Stimulated activated CD4-positive, alpha-beta T cell treated with anti-CD3 and anti-CD28 coated beads, Interleukin-12 subunit alpha, Interleukin-12 subunit beta, amount 100 ng/mL, for 24 hours (primary cell): ENCODE measurements at places on chromosomes 6 and 20.

DNA sequence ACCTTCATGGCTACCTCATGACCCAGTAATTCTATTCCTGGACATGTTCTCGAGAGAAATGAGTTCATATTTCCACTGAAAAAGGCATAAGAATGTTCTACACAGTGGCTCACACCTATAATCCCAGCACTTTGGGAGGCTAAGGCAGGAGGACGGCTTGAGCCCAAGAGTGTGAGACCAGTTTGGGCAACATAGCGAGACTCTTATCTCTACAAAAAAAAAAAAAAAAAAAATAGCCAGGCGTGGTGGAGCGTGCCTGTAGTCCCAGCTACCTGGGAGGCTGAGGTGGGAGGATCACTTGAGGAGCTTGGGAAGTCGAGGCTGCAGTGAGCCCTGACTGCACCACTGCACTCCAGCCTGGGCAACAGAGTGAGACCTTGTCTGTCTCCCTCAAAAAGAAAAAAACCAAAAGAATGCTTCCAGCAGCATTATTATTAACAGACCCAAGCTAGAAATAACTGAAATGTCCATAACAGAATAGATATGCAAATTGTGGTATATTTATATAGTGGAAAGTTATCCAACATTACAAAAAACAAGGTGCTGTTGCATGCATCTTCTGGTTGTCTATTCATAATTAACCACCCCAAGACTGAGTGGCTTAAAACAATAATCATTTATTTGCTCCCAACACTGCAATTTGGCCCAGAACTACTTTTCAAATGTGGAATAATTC, 9.4 kb upstream of the RAB44 start:
- DNase-seq = no peak

GRCh38 chr20:19659448-19659847, 98.6 kb upstream of the RIN2 start:
- DNase-seq = no peak

DNA sequence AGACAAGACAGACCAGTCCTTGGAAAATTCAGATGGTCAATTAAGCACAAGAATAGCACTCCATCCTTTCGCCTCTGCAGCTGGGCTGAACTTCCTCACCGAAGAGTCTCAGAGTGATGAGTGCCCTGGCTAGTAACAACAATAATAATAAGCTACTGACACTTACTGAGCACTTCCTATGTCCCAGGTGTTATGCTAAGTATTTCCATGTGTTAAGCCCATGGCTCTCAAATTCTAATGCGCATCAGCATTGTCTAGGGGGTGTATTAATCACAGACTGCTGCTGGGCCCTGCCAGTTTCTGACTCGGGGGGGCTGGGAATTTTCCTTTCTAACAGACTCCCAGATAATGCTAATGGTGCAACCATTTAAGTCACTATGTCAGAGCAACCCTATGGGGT, 118.2 kb upstream of the LRFN2 start:
- no peak for DNase-seq

- DNase-seq = no peak
Measured at GRCh38 chr20:22556565-22557056, 27.8 kb downstream of the FOXA2 start.

DNA sequence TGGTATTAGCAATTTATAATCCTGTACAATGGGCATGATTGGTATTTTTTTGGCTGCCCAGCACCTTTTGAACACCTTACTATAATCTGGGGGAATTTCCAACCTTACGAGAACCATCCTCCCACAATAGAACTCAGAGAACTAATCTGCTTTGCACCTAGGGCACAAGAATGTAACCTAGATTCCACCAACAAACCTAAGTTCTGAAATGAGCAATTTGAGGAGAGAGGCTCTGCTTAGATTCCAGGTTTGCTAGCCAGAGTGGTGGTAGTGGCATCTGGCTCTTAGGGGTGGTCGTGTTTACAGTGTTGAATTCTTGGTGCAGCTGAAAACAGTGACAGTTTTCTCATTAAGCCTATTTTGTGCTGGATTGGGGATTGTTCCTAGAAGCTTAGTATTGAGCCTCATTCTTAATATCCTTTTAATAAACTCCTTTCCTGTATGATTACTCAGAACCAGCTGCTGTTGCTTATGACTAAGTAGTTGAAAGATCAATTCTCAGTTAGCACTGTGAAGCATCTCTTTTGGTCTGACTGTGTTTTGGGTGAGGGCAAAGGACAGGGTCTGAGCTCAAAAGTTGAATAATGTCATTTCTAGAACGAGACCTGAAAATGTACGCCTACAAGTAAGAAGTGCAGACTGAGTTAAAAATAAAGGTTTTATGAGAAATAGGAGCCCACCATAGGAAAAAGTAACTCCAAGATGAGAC, 385.6 kb downstream of the CDKAL1 start:
- DNase-seq = no peak
